Nucleus accumbens (tissue), 56 donors: ENCODE measurements at places on chromosomes 7 and 10.
A peak's percentile ranks its signal among the peaks of the same experiment; 100 is the strongest.

DNA sequence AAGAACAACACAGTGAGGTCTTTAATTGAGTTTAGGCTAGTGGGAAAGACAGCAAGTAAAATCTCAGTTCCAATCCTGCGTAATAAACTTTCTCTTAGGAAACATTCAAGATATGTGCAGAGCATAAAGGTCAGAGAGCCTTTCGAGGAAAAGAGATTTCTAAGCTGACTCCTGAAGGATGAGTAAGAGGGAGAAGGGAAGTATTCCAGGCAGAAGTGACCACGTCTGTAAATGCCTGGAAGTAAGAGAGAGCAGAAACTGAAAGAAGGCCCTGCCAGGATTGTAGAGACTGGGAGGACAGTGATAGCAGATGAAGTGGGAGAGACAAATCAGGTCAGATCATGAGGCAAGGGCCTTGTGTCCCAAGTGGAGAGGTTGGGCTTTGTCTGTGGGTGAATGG, 41.8 kb downstream of the PNLIPRP3 start:
- DNase-seq = no peak

DNA sequence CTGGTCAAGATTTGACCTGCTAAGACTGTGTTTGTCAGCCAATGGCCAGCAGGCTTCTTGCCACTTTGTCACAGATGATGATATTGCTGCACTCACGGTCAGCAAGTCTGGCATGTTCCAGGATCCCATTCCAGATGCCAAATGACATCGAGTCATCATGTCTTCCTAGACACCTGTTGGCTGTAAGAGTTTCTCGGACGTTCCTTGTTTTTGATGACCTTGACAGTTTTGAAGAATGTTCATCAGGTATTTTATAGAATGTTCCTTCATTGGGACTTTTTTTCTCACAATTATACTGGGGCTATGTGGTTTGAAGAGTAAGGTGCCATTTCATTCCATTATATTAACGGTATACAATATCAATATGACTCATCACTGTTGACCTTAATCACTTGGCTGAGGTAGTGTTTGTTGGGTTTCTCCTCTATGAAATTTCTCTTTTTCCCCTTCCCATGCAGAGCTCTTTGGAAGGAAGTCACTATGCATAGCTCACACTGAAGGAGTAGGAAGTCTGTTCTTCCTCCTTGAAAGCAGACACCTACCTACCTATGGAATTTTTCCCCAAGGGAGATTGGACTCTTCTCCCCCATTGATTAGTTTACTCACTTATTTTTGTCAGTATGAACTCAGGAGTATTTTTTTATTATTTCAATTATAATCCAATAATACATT, 31.6 kb downstream of the HECW1 start:
- DNase-seq = no peak

DNA sequence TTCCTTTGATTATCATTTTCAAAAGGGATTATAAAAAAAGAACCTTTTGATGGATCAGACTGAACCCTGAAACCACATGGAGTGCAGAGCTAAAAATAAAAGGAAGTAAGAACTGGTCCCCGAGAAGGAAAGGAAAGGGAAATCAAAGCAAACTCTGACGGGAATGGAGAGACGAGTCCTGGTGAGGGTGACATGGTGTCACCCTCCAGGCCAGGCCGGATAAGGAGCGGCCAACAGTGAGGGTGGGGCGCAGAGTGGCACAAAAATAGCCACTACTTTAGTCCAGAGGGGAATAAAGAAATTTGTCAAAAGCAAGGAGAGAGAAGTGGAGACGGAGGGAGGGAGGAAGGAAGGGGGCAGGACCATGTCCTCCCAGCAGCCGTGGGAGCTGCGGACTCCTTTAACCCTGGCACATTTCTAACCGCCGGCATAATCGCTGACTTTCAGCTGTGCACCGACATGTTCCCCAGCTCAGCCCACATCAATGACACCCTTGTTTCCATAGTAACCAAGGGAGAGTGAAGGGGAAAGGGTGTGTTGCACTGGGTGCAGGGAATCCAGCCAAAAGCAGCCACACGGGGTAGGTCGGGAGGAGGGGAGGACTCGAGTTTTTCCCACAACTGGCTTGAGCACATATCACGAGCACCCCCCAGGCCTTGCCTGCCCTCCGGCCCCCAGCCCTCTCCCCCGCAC, 29.7 kb downstream of the TRIM8 start:
- DNase-seq = peak; percentile 58

GRCh38 chr7:142436601-142437000, 178.7 kb upstream of the PRSS58 start:
- no peak for DNase-seq

- no peak for DNase-seq
Measured at GRCh38 chr10:2619472-2619871, 447.9 kb upstream of the PFKP start.

- no peak for DNase-seq
Measured at GRCh38 chr7:158973941-158974785, 117.8 kb downstream of the DYNC2I1 start.

DNA sequence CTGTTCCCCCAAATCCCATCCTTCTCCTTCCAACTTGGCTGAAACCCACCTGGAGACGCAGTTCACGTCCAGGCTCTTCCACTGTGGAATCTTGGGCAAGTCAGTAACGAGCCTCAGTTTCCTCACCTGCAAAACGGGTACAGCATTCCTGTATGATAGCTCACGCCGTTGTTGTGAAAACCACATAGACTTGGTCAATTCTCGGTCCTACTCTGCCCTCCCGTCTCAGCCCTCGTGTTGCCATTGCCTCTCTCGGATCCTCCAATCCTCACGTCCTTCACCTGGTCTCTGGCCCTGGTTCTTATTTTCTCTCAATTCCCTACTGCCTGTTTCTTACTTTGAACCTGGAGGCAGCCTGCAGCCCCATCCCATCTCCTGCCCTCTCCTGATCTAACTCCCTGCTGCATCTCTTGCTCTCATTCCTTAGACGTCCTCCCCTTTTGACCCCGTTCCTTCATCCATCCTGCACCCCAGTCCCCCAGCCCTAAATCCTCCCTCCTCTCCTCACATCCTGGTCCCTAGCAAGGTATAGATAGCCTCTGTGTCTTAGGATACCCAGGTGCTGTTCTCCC, 2.0 kb upstream of the MUC12 start:
- DNase-seq = no peak

GRCh38 chr10:103800789-103801540, 54.4 kb downstream of the SH3PXD2A start:
- DNase-seq = no peak

DNA sequence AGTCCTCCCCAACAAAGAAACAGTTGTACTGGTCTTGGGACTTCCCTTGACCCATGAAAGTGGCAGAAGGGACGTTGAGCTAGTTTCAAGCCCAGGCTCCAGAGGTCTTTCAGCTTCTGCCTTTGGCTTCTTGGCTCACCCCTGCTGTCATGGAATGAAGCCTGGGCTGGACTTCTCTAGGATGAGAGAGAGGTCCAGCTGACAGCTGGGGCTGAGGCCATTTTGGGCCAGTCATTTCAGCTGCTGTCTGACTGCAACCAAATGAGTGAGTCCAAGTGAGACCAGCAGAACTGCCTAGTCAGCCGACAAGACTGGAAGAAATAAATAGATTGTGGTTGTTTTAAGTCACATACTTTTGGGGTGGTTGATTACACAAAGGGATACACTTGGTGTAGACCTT, 76.6 kb downstream of the TMEM178B start:
- DNase-seq = no peak

DNA sequence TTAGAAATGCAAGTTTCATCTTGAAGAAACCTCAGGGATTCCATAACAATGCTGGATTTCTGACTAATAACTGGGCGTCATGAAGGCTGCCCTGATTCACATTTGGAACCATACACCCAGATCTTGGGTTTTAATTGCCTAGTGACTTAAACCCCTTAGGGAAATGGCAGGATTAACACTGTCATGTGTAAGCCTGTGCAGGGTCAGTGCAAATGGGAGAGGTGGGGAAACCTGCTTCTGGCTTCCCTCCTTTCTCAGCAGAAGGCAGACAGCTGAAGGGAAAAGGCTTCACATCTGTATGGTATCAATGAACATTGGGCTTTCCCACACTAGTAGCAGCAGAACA, 364.2 kb downstream of the ANKRD30A start:
- DNase-seq = no peak

- no peak for DNase-seq
Measured at GRCh38 chr7:115851291-115851690, 179.3 kb downstream of the TFEC start.

DNA sequence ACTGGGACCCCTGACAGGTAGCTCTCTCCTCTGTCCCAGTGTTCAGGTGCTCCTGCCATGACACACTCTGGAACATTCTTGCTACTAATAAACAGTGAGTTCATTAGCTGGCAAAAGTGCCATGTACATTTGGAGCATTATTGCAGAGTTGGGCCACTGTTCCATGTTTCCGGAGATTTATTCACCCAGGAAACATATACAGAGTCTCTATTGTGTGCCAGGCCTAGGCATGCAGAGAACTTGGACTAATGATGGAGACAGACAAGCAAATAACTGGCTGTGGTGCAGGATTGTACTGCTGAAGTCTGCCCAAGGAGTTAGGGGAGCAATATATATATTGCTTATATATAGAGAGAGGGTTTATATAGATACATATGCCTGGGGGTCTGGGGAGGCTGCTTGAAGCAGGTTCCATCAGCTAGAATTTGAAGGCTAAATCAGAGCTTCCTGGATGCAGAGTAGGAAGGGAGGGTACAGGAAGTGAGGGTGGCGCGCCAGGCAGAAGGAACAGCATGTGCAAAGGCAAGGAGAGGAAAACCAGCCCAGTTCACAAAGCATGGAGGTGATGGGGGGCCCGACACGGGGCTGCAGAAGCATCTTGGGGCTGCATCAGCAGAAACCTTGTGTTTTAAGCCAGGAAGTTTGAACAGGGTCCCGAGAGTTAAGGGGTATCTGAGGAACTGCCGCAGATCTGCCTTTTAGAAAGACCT, 22.7 kb upstream of the EEPD1 start:
- DNase-seq = no peak

DNA sequence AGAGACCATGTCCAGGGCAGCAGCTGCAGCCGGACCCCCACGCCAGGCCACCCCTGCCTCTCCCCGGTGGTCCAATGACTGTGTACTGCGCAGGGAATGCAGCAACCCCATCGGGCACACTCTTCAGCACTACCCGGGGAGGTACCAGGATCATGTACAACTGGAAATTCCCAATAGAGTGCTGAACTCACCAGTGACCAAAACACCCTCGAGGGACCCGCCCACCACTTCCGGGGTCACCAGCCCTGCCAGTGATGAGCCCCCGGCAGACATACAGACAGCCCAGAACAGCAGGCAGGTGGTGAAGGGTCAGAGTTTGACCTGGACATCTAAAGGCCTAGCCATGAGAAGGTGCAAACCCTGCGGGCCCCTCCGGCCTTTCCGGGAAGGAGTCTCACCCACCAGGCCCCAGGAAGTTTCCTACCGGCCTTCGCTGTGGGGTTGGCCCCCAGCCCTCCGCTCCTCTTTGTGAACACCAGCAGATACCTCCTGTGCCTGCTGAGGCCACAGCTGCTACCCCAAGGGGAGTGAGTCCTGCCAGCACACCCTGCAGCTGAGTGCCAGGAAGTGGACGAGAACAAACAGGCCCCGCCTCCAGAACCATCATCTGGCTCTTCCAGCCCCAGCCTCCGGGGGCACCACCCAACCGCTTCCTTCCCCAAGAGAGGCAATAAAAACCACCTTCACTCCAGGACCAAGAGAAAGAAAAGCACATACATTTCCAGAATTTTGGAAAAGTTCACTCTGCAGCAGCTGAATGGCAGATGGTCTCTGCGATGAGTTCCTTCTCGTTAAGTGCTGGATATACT, 5.0 kb upstream of the ANKRD61 start:
- DNase-seq = no peak

DNA sequence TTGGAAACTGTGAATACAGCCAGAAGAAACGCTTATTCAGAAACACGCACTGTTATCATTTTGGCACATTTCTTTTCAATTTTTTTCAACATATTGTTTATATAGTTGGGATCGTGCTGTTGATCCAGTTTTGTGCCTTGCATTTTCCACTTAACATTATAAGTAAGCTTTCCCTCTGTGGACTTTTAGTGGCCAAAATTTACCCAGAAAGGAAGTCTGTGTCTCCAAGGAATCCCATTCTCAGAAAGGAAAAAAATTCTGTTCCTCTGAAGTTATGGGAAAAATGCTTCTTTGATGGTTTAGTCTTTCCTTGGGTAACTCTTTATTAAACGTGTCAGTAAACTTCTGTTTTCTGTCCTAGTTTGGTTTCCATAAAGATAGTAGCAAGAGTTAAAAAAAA, 280.0 kb downstream of the REEP3 start:
- no peak for DNase-seq

GRCh38 chr10:117240621-117241529, at the start of gene SLC18A2:
SLC18A2 (plus strand) TSS chr10:117241114; CDS start chr10:117241694, 580 bp downstream.
- no peak for DNase-seq

DNA sequence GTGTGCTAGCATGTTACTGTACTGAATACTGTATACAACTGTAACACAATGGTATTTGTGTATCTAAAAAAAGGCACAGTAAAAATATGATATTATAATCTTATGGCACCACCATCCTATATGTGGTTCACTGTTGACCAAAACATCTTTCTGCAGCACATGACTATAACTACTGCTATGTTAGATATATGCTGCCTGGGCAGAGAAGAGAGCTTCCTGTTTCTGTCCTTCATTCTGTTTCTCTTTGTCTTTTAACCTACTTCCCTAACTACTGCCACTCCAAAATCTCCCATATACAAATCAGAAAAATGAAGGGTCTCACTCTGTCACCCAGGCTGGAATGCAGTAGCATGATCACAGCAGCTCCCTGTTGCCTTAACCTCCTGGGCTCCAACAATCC, 8.8 kb upstream of the FGL2 start:
- DNase-seq = no peak

GRCh38 chr7:129089521-129090212, 34.8 kb upstream of the TNPO3 start:
- no peak for DNase-seq

- DNase-seq = no peak
Measured at GRCh38 chr7:128860158-128861073, 2.2 kb upstream of the ATP6V1F start.
